ENCODE measurements at places on chromosomes 11 and 22.

DNA sequence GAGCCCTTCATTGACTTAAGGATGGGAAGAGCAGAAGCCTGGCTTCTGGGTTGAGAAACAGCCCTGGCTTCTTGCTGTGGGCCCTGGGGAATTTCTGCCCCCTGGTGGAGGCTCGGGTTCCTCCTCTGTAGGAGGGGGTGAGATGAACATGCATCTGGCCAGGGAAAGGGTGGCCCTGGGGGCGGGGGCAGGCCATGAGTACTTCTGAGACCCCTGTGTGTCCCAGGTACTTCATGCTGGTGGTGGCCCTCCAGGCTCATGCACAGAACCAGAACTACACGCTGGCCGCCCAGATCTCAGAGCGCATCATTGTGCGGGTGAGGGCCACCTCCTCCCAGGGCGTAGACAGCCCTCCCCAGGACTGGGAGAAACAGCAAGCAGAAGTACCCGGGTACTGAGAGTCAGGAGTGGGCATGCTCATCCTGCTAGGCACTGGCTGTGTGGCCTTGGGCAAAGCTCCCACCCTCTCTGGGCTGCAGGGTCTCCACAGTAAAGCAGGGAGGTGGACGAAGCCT is 15.8 kb downstream of the TMEM258 start:
- no peak for DNase-seq

DNA sequence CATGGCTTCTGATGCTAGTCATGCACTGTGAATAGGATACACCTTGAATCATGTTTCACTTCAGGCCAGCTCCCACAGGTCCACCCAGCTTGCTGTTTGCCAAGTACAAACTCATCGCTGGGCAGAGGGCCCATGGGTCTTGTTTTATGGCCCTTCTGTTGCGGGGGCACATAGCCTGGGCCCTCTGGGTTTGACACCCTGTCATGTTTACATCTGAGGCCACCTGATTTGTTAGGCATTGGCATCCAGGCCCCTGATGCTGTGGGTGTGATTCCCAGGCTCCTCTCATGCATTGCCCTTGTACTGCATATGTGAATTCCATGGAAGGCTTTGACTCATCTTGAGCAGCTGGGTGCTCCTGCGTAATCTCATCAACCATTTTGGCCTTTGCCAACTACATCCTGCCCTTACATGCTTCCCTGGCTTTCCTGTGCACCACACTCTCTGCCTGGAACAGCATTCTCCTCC is 32.6 kb downstream of the PPFIBP2 start:
- no peak for DNase-seq

DNA sequence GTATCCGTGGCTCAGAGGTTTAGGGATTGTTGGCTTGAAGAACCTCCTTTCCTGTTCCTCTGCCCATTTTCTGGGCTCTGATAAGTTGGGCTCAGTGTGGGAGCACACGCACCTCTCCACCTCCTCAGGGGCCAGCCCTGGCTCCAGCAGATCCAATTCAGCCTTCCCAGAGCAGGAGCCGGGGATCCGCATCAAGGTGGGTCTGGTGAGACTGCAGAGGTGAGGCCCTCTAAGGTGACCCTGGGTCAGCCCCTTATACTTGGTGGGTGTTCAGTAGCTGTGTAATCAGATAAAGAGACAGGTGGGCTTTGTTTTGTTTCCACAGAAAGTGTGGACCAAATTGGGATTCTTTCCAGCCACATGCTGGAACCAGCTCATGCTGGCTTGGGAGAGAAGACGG is 1466.0 kb downstream of the TBC1D22A start:
- DNase-seq = no peak

- no peak for DNase-seq
Measured at GRCh38 chr22:40542821-40543540, 93.5 kb downstream of the MRTFA start.

DNA sequence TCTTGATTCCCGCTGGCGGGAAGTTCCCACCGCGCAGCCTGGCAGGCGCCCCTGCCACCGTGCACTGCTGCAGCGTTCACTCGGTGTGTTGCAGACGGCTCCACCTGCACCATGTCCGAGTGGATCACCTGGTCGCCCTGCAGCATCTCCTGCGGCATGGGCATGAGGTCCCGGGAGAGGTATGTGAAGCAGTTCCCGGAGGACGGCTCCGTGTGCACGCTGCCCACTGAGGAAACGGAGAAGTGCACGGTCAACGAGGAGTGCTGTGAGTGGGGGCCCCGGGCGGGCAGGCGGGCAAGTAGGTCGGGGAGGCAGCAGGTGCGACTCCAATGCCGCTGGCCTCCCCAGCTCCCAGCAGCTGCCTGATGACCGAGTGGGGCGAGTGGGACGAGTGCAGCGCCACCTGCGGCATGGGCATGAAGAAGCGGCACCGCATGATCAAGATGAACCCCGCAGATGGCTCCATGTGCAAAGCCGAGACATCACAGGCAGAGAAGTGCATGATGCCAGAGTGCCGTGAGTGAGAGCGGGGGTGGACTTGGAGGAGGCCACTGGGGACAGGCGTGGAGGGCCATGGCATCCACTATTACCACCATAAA is 99.7 kb downstream of the RRAS2 start:
- DNase-seq = no peak

DNA sequence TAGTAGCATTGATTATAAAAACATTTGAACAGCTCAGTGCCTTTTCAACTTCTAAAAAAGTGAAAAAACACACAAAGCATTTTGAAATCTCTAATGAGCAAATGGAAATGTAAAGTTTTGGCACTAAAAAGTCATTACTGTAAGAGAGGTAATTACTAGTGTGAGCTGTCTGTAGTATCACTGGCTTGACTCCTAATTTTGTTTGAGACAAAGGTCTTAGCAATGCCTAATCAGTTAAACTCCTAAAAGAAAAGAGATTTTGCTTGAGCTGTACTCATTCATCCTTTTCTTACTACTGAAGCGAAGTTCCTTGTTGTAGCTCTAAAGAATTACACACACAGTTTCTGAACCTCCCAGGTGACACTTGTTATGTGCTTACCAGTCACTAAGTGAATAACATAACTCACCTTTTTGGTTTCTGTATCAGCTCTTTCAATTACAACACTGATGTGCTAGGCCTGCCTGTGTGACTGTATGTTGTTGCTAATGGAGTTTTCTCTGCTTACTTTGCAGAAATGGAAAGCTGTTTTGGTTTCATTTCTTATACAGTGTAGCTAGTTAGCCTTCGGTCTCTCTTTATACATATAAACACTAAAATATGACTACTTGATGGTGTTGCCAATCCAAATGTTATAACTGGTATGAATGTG is 924.4 kb upstream of the TENM4 start:
- no peak for DNase-seq

DNA sequence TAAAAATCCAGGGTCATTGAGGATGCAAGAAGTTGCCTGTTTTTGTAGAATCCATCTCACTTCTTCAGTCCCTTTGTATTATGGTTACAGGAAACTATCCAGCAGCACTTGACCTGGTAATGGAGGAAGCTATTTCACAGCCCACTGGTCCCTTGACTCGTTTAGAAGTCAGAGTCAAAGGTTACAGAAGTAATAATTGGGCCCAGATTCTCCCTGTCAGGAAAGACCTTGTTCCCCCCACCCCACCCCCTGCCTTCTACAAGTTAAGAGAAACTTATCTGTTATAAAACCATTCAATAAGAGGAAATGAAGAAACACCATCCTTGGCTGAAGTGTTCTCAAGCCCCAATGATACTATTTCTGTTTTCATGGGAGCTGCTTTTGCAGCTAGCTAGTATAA is 65.8 kb downstream of the CSTPP1 start:
- DNase-seq = no peak

GRCh38 chr11:86275493-86276370 is 26.3 kb upstream of the HIKESHI start:
- DNase-seq = no peak

DNA sequence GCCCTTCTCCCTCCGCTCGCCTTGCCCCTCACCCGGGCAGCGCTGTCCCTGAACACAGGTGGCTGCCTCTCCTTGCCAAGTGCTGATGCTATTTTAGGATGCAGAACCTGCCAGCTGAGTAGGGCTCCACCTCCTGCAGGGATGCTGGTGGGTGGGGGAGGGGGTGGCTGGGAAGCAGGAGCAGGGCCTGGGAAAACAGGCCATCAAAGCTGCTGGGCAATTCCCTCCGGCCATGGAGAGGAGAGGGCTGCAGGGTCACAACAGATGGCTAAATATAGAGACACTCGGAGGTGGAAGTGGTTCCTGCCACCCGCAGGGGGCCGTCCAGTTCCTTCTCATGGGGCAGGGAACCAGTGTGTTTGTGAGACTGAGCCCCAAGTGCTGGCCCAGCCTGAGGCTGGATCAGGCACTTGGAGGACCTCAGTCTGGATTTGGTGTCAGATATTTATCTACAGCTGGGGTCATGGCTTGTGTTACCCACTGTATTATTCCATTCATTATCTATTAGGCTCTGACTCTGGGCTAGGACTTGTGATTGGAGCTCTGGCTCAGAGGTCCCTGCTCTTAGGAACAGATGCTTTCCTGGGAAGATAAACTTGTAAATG is 59.6 kb downstream of the LRRC32 start:
- no peak for DNase-seq

DNA sequence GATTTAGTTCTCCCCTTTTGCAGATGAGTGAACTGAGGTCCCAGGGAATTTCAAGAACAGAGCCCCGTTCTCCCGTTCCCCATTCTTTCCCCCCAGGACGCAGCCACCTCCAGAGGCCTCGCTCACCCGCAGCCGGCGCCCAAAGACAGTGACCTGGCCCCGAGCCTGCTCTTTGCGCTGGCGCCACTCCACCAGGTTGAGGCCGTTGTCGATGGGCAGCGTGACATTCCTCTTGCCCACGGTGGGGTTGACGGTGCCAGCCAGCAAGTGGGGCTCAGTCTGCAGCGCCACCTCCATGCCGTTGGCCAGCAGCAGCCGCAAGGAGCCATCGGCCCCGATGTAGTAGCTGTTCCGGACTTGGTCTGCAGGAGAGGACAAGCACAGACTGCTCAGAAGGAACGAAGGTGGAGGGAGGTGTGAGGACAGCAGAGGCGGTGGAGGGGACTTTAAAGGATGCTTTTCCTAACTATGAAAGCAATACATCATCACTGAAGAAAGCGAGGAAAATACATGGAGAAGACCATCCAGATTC is 101.4 kb upstream of the NARS2 start:
- DNase-seq = no peak

DNA sequence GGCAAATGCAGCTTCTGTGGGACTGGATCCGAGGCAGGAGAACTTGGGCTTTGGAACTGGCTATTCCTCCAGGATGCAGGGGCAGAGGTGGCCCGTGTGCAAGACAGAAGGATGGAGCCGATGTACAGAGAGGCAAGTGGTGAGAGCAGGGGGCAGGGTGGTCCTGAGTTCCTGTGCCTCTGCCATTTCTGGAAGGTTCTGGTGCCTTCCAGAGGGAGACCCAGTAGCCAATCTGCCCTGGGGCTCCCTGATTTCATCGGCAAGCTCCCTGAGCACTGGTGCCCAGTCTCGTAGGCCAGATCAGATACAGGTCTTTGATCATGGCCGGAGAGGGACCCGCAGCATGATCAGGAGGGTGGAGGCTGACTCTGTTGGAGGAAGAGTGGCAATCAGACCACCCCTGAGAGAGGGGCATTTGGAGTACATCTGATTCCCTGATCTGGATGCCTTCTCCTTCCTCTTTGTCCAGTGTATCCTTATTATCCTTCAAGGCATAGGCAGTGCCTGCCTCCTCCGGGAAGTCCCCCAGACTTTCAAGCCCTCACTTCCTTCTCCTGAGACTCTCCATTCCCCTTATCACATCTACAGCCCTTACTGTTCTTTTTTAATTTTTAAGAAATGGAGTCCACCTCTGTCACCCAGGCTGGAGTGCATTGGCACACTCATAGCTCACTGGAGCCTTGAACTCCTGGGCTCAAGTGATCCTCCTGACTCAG is 9.7 kb downstream of the MRGPRD start:
- no peak for DNase-seq

- DNase-seq = no peak
Measured at GRCh38 chr11:44247508-44247907, 62.4 kb downstream of the ALX4 start.

DNA sequence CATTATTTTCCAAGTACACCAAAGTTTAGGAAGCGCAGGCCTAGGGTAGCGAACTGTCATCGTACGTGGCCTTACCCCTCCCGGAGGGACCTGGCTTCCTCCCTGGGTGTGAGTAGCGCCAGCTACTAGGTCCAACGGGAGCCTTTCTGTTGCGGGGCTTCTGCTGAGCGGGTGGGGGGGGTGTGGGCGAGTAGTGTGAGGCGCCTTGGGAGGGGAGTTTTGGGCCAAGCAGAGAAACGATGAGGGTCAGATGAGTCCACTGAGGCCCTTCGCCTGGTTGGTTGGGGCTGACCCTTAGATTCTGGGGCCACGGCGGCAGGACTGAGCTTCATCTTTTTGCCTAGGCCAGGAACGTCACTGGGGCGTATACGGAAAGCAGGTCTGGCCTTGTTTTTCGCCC is 868 bp downstream of the TEF start:
- no peak for DNase-seq

DNA sequence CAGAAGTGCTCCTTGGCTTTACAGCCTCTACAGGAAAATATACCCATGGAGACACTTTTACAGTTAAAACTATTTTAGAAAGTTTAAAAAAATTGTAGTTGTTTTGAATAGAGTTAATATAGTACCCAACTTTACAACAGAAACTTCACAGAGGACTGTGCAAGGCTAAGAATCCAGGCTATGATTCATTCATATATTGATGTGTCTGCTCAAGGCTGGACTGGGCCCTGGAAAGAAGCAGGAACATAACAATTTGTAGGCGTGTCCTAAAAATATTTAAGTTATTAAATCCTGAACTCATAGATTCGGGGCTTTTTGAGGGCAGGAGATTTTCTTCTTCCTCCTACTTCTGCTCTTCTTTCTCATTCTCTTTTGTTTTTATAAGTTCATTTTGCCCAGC is 291.5 kb upstream of the CCDC179 start:
- DNase-seq = no peak

- DNase-seq = no peak
Measured at GRCh38 chr11:113896156-113896879, 8.3 kb upstream of the HTR3B start.

GRCh38 chr22:45970705-45971407 is 6.1 kb downstream of the WNT7B start:
- DNase-seq = no peak

DNA sequence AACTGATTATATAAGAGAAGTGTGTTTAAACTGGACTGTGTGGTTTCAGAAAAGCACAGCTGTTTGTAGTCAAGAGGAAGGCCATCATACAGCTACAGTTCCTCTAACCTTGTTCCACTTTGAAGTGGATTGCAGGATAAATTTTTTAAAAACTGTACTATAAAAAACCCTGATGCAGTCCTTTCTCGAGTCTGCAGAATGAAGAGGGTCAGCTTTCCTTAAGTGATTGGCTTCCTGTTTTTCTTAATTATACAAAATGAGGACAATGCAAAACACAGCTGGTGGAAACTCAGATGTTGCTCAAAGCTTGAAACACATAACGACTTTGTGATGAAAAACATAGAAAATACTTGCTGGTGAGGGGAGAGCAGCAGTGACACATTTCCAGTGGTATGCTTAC is 1060.5 kb downstream of the DLG2 start:
- no peak for DNase-seq

Measured in stimulated activated CD8-positive, alpha-beta memory T cell treated with anti-CD3 and anti-CD28 coated beads, Interleukin-4, amount 100 ng/mL, for 4 hours (primary cell).